ENCODE measurements at places on chromosomes 2 and 18.

GRCh38 chr2:98050070-98050469 lies 36.9 kb upstream of the VWA3B start:
- no peak for DNase-seq

GRCh38 chr2:123303731-123304130 lies 721.4 kb upstream of the CNTNAP5 start:
- DNase-seq = no peak

- DNase-seq = no peak
Observed at GRCh38 chr2:149028377-149028776, 10.1 kb upstream of the LYPD6B start.

GRCh38 chr2:148042219-148042618 lies 21.3 kb downstream of the MBD5 start:
- DNase-seq = no peak

- no peak for DNase-seq
Observed at GRCh38 chr18:23365602-23366001, 87.5 kb upstream of the RIOK3 start.

- DNase-seq = no peak
Observed at GRCh38 chr2:215356948-215357461, 45.1 kb downstream of the ATIC start.

DNA sequence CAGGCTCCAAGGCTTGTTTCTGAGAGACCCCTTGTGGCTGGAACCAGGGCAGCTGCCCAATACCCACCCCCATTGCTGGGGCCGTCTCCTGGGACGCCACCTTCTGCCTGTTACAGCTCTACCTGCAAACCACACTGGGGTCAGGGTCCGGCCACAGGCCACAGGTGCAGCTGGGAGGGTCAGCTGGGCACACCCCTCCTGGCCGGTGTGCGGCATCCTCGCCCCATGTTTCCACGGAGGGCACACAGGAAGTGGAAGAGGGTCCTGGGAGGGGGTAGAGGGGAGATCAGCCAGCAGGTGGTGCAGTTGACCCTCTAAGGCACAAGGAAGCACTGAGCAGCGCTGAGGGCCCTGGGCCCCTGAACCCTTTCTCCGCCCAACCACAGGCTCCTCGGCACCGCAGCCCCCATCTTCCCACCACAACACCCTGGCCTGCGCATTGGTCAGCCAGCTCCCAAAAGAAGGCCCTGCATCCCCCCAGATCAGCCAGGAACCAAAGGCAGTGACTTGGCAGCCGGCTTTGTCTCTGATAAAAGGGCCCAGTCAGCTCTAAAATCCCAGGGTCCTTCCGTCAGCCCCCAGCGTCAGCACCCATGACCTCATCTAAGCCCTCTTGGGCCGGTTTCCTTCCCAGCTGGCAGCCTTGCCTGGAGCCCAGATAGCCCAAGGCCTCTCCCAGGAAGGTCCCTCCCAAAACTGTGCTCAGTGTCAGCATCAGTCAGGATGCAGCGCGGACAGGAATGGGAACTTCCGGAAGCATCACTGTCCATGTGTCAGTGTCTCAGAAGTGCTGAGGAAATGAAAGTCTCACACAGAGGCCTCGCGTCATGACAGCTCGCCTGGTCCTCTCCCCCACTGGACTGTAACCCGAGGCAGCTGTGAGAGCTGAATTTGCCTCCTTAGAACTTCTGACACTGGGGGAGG lies 1.7 kb downstream of the ERFE start:
- no peak for DNase-seq

DNA sequence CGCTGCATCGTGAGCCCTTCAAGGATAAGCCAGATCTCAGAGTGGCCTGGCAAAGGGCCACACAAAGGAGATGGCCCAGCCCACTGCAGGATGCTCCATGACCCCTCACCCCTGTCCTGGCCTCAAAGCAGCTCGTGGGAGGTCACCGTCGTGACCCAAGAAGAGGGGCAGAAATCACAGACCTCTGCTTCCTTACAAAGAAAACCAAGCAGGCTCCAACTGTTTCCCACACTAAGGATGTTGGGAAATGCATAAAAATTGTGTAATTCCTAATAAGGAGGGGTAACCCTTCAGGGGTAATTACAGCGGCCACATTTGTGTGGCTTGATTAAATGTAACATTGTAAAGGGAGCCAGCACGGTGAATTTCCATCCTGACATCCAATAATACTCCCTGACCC lies 102.3 kb downstream of the BOD1L2 start:
- DNase-seq = no peak

DNA sequence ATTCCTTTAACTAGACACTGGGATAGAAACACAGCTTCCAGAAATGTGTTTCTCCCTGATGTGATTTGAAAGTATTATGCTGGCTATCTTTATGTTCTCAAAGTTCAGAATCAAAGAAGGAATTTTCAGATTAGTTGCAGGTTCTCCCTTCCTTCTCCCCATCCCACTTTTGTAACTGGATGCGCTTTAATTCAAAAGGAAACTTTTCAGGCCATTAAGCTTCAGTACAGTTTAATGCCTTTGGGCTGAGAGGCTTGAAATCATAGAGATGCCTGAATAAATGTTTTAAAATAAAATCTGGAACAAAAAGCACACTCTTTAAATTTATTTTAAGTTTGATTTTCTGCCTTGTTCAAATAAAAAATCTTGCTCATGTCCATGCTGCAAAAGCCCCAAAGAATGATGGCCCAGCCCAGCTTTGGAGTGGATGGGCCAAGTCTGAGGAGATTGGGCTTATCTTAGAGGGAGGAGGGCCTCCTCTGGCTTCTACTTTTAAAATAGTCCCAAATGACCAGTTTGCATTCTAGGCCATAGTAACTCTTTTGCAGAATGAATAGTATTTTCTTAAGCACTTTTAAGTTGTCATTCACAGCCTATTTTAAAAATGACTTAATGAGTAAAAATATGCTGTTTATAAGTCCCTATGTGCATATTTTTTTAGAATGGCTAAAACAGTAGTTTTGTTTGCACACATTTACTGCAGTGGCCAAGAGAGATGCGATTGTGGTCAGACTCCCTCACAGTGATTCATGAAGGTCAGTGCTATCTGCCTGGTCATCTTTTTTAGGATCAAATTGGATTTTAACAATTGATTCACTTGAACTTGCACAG lies 129.2 kb downstream of the MTX2 start:
- DNase-seq = no peak

DNA sequence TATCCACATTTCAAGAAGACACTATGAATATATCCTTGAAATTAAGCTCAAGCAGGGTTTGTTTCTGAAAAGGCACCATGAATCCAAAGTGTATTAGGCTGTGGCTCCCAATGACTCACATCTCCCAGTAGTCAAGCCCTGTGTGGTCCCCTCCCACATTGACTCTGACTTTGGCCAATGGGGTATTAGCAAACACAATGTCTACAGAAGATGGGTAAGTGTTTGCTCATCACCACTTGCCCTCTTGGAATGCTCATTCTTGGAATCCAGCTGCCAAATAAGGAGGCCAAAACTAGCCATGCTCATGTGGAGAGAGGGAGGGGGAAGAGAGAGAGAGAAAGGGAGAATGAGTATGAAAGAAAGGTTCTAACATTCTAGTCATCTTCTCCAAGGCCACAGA lies 490.0 kb downstream of the TXNL1 start:
- DNase-seq = no peak

GRCh38 chr2:127681976-127682857 lies 6.9 kb upstream of the LIMS2 start:
- no peak for DNase-seq

GRCh38 chr2:177029501-177029900 lies 183.1 kb upstream of the HNRNPA3 start:
- no peak for DNase-seq

DNA sequence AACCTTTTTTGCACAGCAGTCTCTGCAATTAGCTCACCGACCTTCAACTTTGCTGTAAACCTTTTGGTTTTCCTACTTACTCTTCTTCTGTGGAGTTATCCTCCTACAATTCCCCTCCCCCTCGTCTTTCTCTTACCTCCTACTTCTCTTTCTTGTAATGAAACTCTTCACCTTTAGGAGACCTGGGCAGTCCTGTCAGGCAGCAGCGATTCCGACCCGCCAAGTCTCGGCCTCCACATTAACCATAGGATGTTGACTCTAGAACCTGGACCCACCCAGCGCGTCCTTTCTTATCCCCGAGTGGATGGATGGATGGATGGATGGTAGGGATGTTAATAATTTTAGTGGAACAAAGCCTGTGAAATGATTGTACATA lies 8.3 kb downstream of the TBR1 start:
- no peak for DNase-seq

GRCh38 chr2:240557101-240557751 lies 562 bp downstream of the ANKMY1 start:
- DNase-seq = no peak

DNA sequence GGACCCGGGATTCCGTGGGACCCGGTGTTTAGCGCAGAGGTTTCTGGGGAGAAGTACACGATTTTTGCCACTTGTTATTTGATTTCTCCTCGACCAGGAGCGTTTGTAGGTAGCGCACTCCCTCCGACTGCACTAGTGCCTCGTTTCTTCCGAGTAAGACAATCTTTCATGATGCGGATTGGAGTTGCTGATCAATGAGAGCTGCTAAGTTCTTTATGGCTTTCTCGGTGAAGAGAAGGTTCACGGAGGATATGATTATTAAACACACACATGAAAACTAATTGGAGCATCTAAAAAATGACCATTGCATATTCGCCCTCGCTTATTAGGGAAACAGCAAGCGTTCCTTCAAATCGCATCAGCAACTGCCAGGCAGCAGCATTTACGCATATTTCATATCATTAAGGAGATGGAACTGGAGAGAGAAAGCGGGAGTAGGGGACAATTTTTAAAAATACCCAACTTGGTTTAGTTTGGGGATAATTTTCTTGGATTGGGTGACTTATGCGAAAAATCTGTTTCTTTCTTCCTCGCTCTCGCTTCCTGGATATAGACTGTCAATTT lies 616 bp downstream of the EML6 start:
- no peak for DNase-seq

DNA sequence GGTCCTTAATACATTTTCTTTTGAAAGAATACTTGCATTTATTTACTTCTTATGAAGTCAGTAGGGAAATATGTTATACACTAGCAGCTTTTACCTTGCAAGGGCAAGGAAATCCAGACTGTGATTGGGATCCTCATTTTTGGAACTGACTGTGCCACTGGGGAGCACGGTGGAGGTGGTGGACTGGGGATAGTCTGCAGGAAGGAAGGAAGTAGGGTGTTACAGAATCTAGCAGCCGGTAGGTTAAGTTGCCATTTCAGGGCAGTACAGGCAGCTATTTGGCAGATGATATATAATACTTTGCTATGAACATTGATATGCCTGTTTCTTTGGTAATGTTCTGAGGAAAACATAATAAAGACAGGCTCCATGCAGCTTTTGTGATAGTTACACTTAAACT lies 238.3 kb downstream of the PHLPP1 start:
- no peak for DNase-seq

- DNase-seq = no peak
Observed at GRCh38 chr2:63898839-63899238, 57.1 kb downstream of the UGP2 start.

DNA sequence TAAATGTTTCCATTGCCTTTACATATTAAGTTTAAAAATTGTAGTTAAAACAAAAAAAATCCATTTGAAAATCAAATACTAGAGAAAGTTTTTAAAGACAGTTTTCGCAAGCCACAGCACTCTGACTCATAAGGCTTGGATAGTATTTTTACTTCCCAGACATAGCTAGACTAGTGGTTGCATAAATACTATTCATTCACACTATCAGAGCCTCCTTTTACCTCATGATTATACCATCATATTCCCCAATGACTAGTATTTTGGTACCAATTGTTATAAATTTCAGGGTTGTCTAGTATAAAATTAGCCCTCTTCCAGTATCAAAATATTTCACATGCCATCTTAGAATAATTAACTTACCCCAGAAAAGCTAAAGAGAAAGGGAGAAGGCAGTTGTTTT lies 393.5 kb downstream of the ERBB4 start:
- no peak for DNase-seq

DNA sequence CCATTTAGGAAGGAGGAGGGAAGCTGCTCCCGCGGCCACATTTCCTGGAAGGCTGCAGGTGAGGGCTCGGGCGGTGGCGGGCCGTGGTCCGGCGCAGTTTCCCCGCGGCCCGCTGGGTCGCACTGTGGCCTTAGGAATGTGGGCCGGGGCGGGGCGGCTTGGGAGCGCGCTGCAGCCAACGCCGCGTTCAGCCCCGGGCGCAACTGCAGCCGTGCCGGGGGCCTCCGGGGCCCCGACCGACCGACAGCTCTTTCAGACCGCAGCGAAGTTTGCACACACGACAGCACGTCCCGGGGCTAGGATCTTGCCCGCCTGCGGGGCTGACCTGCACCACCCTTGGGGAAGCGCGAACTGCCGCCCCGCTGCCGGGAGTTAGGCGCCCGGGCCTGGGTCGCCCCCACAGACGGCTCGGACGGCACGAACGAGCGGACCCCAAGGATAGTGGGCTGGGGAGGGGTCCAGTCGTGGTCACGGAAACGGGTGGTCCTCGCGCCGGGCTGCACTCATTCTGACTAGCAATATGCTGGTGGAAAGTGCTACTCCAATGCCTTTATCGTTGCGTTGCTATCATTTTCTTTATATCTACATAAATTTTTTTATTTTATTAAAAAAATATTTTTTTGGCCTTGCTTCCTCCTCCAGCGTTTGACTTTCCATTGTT lies 69.9 kb upstream of the DLX2 start:
- peak; percentile 65 for DNase-seq

GRCh38 chr2:66447677-66448076 lies 12.8 kb downstream of the MEIS1 start:
- DNase-seq = no peak

DNA sequence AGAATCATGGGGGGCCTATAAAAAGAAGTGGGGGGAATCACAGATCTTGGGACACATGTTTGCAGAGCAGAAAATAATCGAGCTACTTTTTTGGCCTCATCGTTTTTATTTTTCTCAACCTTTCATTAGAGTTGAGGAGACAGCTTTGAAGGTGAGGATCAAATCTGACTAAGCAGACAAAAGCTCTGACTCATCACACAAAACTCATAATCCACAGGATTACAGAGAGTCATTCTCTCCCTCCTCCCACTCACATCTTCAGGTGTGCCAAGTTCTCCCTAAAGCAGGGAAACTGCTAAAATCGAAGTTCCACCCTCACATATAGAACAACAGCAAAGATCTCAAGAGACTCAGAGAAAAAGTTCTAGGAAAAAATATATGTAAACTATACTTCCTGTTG lies 15.6 kb downstream of the BAZ2B start:
- DNase-seq = no peak

DNA sequence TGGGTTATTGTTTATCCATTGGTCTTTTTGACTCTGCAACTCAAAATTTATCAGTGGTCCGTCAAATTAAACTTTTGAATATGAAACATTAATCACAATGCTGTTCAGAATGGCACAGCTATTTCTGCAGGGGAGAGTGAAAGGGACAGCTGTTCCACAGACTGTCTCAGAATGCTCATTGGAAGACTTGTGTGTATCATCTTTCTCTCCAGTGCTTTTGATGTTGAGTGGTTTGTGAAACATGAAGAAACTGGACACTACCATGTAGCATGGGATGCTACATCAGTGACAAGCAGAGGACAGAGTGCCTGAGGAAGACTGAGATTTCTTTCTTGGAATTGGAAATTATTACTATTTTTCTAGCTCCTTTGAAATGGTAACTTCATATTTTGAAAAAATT lies 115.7 kb downstream of the PLCL1 start:
- DNase-seq = no peak

- no peak for DNase-seq
Observed at GRCh38 chr2:206305523-206306245, 31.2 kb downstream of the ZDBF2 start.

GRCh38 chr18:48455555-48456478 lies 46.6 kb upstream of the ZBTB7C start:
- peak; percentile 32 for DNase-seq

GRCh38 chr18:36132756-36133155 lies 3.1 kb downstream of the ELP2 start:
- no peak for DNase-seq

Data from liver (tissue), 10 donors.